SIG-M5 (cell line): ENCODE measurements at places on chromosomes 3 and 15.

GRCh38 chr15:60316961-60317360, 80.8 kb downstream of the ANXA2 start:
- no peak for DNase-seq

GRCh38 chr3:188231456-188231855, 77.5 kb downstream of the LPP start:
- no peak for DNase-seq

GRCh38 chr3:178743297-178743696, 207.1 kb downstream of the KCNMB2 start:
- no peak for DNase-seq

DNA sequence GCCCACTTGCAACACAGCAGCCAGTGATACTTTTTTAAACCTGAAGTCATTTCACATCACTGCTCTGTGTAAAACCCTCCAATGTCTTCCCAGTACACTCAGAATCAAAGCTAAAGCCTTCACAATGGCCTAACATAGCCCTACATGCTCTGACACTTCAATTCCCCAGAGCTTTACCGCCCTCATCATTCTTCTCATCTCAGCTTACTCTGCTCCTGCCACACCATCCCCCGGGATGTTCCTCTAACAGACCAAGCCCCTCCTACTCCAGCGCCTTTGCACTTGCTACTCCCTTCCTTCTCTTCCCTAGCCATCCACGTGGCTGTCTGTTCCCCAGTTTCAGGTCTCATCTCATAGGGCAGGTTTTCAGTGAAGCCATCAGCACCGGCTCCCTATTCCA, 194.0 kb downstream of the SSR3 start:
- no peak for DNase-seq

- no peak for DNase-seq
Observed at GRCh38 chr3:95721938-95722337, 1092.5 kb upstream of the EPHA6 start.

DNA sequence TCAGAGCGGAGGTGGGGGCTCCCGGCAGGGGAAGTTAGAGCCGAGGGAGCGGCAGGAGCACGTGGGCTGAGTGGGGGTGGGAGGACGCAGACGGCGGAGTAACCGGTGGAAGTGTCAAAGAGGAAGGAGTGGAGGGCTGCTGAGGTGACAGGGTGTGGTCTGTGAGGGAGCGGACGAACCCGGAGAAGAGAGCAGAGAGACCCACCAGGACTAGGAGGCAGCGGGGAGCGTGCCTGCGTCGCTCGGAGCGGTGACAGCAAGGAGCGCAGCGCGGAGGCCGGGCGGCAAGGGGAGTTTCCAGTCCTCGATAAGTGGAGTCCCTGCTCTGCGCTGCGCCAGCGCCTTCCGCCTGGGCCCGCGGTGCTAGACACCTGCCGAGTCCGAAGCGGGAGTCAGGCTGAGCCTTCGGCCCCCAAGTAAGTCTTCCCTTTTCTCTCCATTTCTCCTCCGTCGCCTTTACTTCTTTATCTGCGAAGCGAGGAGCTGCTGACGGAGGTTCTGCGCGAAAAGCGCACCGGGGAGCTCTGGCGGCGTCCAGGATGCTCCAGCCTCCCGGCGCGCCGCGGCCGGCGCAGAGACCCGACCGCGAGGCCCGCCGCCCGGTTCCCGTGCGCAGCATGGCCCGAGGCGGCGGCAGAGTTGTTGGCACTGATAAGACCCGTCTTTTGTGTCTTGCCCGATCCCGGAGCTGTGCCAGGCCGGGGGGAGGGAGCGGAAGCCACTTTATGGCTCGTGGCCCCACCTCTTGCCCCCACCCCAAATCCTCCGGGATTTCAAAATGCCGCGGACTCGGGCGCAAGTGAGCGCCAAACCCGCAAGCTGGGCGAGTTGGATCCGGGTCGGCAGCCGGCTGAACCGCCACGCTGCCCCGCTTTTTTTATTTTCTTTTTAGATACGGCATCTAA, 533.0 kb upstream of the SEMA6D start:
- DNase-seq, result no peak

GRCh38 chr15:37057256-37057655, 43.1 kb downstream of the MEIS2 start:
- DNase-seq, result no peak

GRCh38 chr3:36904641-36905040, 40.2 kb downstream of the TRANK1 start:
- DNase-seq, result no peak

DNA sequence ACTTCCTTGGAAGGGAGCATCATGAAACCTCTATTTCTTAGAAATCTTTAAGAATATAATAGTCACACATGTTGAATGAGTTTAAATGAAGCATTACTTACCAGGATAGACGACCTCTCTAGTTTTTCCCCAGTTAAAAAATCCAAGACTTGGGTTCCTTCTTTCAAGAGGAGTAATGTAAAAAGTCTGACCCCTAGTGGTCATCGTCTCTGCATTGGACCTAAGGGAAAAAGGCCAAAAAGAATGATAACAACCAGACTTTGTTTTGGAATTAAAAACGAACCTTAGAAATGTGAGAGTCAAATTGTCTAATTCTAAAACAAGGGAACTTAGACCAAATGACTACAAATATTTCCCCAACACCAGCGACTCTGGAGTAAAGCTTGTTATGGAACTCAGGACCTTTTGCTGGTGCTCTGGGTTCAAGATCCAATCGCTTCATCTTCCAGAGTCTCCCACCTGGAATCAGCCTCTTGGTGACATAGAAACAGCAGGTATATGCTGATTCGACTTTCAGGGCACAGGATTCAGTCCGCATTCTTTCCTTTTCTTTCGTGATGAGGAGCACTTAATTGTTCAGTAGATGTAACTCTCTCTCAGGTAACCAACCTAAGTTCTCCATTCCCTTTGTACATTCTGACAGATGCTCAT, 214.8 kb upstream of the TPRG1 start:
- DNase-seq, result no peak

GRCh38 chr3:45597171-45597570, 2.6 kb downstream of the LIMD1 start:
- DNase-seq, result no peak

GRCh38 chr3:190323246-190323626, 990 bp upstream of the CLDN1 start:
- no peak for DNase-seq

DNA sequence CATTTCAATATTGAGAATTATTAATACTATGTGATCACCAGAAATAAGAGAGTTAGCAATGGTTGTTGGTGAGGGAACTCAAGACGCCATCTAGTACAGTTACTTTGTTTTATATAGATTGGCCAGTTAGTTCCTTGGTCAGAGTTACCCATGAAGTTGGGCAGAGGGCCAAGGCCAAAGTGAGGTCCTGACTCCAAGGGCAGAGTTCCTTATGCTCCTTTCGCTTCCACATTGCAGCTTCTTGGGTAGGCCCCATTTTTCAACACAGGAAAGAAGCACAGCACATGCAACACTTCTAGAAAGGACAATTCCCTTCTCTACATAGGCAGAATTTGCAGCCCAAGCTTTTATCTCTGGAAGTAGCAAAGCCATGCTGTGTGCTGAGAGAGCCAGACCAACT, 178.6 kb downstream of the KCNAB1 start:
- DNase-seq, result no peak

GRCh38 chr15:72353266-72353665, 22.5 kb downstream of the HEXA start:
- no peak for DNase-seq

DNA sequence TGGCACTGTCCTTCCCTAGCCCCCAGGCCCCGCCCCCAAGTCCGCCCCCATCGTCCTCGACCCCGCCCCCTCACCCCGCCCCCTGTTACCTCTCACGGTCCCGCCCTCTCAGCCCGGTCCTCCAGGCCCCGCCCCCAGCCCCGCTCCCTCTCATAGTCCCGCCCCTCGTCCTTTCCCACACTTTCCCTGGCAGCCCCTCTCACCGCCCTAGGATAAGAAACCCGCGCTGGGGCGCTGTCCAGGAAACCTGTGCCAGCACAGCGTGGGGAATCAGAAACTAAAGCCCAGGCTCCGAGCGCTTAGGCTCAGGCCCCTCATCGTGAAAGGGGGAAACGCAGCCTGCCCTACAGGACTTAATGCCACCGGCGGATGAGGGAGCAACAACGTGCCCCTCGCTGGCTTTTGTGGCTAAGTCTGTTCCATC, 20.9 kb downstream of the TRPM1 start:
- no peak for DNase-seq

DNA sequence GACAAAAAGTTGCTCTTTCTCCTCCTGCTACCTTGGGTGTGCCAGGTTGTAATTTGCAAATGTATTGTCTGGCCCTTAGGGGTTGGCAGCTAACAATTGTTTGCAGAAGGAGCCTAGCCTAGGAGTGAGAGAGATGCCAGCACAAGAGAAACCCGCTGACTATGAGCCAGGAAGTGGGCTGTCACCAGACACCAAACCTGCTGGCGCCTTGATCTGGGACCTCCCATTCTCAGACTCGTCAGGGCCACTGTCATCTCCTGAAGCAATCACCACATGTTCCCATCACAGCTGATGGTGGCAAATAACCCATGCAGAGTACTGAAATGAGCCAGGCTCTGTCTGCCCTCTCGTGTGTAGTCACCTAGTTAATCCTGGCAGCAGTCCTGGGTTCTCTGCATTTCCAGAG, 406.4 kb upstream of the NPAP1 start:
- no peak for DNase-seq

- DNase-seq, result no peak
Observed at GRCh38 chr3:41125258-41125657, 74.0 kb upstream of the CTNNB1 start.

DNA sequence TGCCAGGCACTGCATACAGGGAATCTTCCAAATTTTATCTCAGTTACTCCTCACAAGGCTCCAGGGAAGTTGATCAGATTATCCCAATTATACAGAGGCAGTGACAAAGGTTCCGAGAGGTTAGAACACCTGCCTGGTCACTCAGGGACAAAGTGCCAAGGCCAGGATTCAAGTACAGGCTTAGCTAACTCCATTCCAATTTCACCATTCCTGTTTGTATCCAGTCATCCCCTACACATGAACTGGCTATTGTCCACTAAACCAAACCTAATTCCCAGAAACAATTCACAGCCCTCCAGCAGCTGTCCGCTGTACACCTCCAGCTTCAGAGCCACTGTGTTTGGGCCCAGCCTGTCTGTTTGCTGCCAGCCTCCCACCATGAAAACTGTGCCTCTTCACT, 16.0 kb downstream of the MUC13 start:
- no peak for DNase-seq

DNA sequence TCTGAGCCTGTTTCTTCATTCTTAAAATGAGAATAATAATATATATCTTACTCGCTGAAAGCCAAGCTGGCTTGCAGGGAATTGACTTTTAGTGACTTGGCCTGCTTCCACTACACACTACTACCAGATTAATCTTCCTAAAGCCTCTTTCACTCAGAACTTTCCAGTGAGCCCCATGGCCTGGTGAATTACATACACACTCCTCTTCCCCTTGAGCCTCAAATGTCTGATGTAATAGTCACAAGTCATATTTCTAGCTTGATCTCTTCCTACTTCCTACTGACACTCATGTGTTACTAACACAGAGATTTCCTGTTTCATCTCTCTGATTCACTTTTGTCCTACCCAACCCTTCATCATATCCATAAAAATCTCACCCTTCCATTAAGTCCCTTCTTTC, 82.7 kb upstream of the SOX2 start:
- no peak for DNase-seq

DNA sequence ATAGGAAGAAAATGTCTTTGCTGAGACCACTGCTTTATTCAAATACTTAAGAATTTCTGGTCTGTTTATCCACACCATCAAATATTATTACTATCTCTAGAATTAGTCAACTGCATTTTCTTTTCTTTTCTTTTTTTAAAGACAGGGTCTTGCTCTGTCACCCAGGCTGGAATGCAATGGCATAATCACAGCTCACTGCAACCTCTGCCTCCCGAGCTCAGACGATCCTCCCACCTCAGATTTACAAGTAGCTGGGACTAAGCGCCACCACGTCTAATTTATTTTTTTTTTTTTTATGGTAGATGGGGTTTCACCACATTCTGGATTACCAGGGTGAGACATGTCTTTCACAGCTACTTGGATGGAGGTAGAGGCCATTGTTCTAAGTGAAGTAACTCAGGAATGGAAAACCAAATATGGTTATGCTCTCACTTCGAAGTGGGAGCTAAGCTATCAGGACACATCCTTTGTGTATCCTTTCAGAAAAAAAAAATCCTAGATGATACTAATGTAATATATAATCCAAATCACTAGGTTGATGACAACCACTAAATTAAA, 52.8 kb downstream of the STAG1 start:
- no peak for DNase-seq

- no peak for DNase-seq
Observed at GRCh38 chr3:17765819-17766472, 23.5 kb upstream of the TBC1D5 start.

DNA sequence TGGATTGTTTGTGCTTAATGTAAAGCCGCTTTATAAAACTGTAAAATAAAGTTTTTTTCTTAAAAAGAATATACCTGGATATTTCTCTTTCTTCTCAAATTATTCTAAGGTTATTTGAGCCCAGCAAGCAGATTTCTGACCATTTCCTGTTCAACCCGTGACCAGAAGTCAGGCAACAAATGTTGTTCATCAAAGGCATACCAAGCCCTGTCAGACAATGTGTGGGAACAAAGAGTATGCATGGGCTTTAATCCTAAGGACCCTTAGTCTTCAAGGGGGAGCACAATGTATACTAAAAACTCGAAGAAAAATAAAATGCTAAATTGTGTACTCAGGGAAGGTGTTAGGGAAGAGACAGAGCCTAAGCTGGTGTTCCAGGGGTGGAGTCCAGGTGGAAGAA, 26.6 kb upstream of the PAQR5 start:
- DNase-seq, result no peak

DNA sequence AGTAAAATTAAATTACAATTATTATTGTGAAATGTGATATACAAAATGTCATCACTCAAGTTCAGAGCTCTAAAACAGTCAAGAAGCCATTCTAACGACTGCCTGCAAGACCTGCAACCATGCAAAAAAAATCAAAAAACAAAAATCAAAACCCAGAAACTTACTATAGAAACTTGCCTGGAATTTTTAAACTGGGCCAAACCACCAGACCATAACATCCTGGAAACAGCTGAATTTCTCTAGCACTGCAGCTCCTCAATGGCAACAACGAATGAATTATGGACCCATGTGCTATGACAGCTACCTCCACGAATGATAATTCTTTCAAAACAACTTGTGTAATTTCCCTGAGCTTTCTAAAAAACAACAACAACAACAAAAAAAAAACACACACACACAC, 130.0 kb upstream of the KCNMB2 start:
- DNase-seq, result no peak

- DNase-seq, result no peak
Observed at GRCh38 chr15:32852771-32853170, 135.0 kb downstream of the GREM1 start.

DNA sequence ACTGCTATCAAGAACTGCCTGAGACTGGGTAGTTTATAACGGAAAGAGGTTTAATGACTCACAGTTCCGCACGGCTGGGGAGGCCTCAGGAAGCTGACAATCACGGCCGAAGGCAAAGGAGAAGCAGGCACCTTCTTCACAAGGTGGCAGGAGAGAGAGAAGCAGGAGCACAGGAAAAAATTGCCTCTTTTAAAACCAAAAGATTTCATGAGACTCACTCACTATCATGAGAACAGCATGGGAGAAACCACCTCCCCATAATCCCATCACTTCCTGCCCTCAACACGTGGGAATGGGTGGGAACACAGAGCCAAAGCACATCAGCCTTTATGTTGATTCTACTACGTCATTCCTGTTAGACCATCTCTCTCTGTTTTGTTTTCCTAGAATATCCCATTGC, 650.9 kb upstream of the SEMA6D start:
- no peak for DNase-seq
